ENCODE measurements at places on chromosomes 5 and 9. TPM values are rescaled to one million over a fixed set of nuclear protein-coding genes. Genes with fewer than 3 reads are reported as not detected.

FNIP1 gene
- total RNA-seq: 16.8 TPM

COMMD10 gene
- 30.9 TPM for total RNA-seq

BTNL9 gene
- not detected for total RNA-seq

CD72 gene
- 4.5 TPM for total RNA-seq

TRAF2 gene
- 39.7 TPM for total RNA-seq

PCDHGC3 gene
- 0.12 TPM for total RNA-seq

ZNF782 gene
- total RNA-seq: 2.2 TPM

Measured in activated naive CD4-positive, alpha-beta T cell treated with anti-CD3 and anti-CD28 coated beads for 36 hours (primary cell).